ENCODE measurements at places on chromosomes 11 and 22. TPM values are rescaled to one million over a fixed set of nuclear protein-coding genes. Genes with fewer than 3 reads are reported as not detected.

The VSIG10L2 gene
- total RNA-seq, result not detected

The CATSPER1 gene
- total RNA-seq, result 0.19 TPM

The KLHL35 gene
- 6.2 TPM for total RNA-seq

The MAP6 gene
- 2.5 TPM for total RNA-seq

The RASD2 gene
- 0.56 TPM for total RNA-seq

The OR2AG1 gene
- total RNA-seq, result not detected

The RIMBP3B gene
- total RNA-seq, result under 0.01 TPM

The MUC5B gene
- total RNA-seq, result not detected

The MLC1 gene
- 2.8 TPM for total RNA-seq

The OR52N4 gene
- not detected for total RNA-seq

The RHOD gene
- 6.2 TPM for total RNA-seq

The RASGRP2 gene
- not detected for total RNA-seq

The SMIM38 gene
- total RNA-seq, result 0.85 TPM

The SMIM35 gene
- not detected for total RNA-seq

The CALCA gene
- not detected for total RNA-seq

The OTOG gene
- not detected for total RNA-seq

The UPK3A gene
- total RNA-seq, result not detected

The CRACR2B gene
- 0.58 TPM for total RNA-seq

The P2RY6 gene
- total RNA-seq, result 0.58 TPM

The PHLDA2 gene
- total RNA-seq, result 16.1 TPM

The APOA4 gene
- not detected for total RNA-seq

The KRTAP5-7 gene
- total RNA-seq, result not detected

The NCF4 gene
- total RNA-seq, result under 0.01 TPM

The OR51B2 gene
- total RNA-seq, result not detected

The LDHAL6A gene
- not detected for total RNA-seq

The RANGAP1 gene
- total RNA-seq, result 56.9 TPM

The OR4D5 gene
- total RNA-seq, result not detected

The MS4A12 gene
- not detected for total RNA-seq

The CALCB gene
- total RNA-seq, result not detected

The FHIP1B gene
- total RNA-seq, result 10.1 TPM

The UBQLN3 gene
- not detected for total RNA-seq

The OVOL1 gene
- total RNA-seq, result under 0.01 TPM

The SCGB1C1 gene
- total RNA-seq, result not detected

The MRE11 gene
- total RNA-seq, result 11.6 TPM

The ARHGAP20 gene
- total RNA-seq, result 2.3 TPM

The ARL2 gene
- total RNA-seq, result 58.5 TPM

The LPXN gene
- 3.1 TPM for total RNA-seq

The OR5D14 gene
- not detected for total RNA-seq

The OR4A16 gene
- total RNA-seq, result not detected

The MN1 gene
- 3.1 TPM for total RNA-seq

The A4GALT gene
- total RNA-seq, result 20.9 TPM

The NF2 gene
- total RNA-seq, result 129 TPM

The TBX10 gene
- total RNA-seq, result not detected

The LYVE1 gene
- total RNA-seq, result 1.5 TPM

The YPEL1 gene
- 0.19 TPM for total RNA-seq

The SEC14L6 gene
- total RNA-seq, result 0.28 TPM

The PATE4 gene
- not detected for total RNA-seq

The CYP2D6 gene
- 0.56 TPM for total RNA-seq

The POU2AF2 gene
- not detected for total RNA-seq

The PGR gene
- total RNA-seq, result 0.19 TPM

The BIK gene
- total RNA-seq, result under 0.01 TPM

The OR5P2 gene
- total RNA-seq, result not detected

The OMP gene
- 0.56 TPM for total RNA-seq

The MIOX gene
- not detected for total RNA-seq

The CCDC15 gene
- 3.6 TPM for total RNA-seq

The AIFM3 gene
- 0.56 TPM for total RNA-seq

The TESMIN gene
- 0.19 TPM for total RNA-seq

The APOL6 gene
- total RNA-seq, result 18.6 TPM

Data from regular cardiac myocyte (primary cell).